ENCODE measurements at places on chromosomes 7 and 10.

- DNase-seq, result no peak
Observed at GRCh38 chr10:27188259-27188658, 33.1 kb downstream of the MASTL start.

- DNase-seq, result peak; percentile 14
Observed at GRCh38 chr7:81366546-81366945, 403.3 kb downstream of the HGF start.

DNA sequence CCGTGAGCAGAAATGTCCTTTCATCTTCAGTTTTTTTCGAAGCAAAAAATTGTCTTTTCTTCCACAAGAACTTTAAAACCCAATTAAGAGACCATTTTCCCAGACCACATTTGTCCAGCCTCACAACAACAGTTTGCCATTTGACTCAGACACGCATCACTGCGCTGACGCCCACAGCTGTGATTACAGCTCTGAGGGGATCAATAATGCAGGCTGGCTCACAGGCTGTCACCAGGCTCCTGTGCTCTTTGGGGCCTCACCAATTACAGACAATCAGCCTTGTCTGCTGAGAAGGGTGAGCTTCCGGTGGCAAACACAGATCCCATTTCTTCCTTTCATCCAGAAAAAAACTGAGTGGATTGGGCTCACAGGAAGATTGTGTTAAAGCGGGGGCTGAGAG lies 33.3 kb downstream of the DDC start:
- no peak for DNase-seq

GRCh38 chr10:99775850-99776249 lies 6.6 kb upstream of the ABCC2 start:
- DNase-seq, result peak; percentile 31

DNA sequence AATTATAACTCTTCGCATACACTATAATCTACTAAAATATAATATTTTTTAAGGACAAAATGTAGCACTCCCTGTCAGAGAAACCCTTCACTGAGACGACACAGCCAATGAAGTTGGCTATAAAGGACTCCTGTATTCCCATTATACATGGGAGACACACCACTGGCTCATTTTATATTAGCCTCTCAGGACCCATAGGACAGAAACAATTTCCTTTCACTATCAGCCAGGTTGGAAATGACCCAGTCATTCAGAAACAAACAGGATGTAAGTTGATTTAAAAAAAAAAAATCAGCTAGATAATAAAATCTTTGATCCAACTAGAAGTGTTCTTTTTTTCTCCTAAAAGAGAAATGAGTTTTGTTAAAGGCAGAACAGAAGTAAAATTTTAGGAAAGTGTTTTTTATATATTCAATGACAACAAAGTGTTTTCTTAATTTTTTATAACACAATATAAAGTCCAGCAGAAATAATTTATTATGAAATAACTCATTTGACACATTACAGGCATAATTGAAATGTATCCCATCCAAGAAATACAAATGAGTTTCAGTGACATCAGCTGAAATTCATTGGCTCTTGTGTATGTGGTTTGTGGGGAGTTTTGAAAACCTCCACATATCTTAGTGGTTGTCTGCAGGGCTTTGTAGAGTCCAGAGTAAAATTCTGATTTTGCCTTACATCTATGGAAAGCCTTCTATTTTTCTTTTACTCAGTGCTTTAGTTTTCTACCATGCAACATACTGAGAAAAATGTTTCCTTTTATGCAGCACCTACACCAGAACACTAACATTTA lies 64.1 kb downstream of the CTTNBP2 start:
- DNase-seq, result no peak

GRCh38 chr7:116150588-116150987 lies 59.8 kb upstream of the TES start:
- DNase-seq, result no peak

- no peak for DNase-seq
Observed at GRCh38 chr7:128865303-128865702, 2.6 kb downstream of the ATP6V1F start.

- DNase-seq, result no peak
Observed at GRCh38 chr7:135514856-135515255, 5.0 kb upstream of the CNOT4 start.

- DNase-seq, result no peak
Observed at GRCh38 chr10:67433276-67433675, 262.7 kb downstream of the CTNNA3 start.

GRCh38 chr10:19728376-19728775 lies 87.9 kb upstream of the PLXDC2 start:
- no peak for DNase-seq

- DNase-seq, result peak; percentile 8
Observed at GRCh38 chr10:70815504-70816219, at the start of gene SGPL1. Gene SGPL1 (plus strand): TSS chr10:70815948. CDS start chr10:70816854, 906 bp downstream.

- no peak for DNase-seq
Observed at GRCh38 chr10:21084700-21085099, 187.6 kb upstream of the NEBL start.

DNA sequence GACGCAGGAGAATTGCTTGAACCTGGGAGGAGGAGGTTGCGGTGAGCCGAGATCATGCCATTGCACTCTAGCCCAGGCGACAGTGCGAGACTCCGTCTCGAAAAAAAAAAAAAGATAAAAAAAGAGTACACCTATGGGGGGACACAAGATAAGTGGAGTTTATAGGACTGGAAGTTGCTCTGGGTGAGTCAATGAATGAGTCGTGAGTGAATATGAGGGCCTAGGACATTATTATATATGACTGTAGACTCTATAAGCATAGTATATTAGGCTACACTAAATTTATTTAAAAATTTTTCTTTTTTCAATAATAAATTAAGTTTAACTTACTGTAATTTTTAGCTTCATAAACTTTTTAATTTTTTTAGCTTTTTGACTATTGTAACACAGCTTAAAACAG lies 19.4 kb upstream of the SGCE start:
- DNase-seq, result no peak

- no peak for DNase-seq
Observed at GRCh38 chr7:44395067-44395466, 69.7 kb upstream of the CAMK2B start.

DNA sequence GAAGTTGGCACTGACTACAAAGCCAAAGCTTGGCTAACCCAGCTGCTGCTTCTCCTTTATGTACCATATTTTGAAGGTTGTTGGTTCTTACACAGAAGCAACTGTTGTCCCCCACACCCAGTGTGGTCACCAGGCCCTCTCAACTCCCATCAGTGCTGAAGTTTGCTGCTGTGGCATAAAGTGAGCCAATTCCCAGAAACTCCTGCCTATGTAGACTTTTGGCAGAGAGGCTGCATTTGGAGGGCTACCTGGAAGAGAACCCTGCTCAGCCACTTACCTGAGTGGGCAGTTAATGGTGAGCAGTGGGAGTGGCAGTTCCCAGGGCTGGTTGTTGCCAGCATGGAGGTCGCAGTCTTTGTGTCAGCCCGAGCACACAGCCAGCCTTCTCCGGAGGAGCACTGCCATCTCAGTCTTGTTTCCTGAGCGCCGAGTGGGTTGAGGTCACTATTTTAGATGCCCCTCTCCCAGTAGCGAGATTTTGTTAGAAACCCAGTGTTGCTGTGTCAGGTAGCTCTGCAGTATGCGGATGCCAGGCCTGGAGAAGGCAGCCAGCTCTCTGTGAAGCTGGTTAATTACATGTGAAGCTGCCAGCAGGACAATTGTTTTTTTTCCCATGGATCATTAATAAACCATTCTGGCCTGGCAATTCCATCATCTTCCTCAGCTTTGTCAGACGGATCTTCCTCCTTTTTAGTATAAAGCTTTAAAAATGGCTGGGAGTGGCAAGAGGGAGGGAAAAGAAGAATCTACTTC lies 24.5 kb downstream of the LRRC4 start:
- DNase-seq, result no peak

DNA sequence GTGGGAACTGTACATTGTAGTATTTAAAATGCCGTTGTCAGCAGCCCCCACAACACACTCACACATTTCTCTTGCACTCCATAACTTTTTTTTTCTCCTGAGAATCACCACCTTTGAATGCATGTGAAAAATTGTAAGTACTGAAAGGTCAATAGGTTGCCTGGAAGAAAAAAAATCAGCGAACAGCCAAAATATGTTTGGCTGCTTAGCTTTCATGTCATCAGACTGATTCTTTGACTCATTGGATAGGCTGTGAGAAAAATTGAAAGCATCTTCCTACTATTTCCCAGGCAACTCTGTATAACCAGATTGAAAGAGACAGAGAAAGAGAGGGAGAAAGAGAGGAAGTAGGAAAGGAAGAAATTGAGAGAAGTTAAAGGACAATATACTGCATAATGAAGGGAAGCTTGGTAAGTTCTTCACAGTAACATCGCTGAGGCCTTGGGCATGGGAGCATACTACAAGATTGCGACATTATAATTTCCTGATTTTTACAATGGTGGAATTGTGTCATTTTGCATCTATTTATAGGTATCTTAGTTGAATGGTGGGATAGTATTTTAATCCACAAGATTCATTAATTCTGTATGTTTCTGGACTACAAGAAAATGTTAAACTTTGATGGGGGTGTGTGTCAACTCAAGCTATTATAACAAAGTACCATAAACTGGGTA lies 249.3 kb upstream of the KCND2 start:
- no peak for DNase-seq

DNA sequence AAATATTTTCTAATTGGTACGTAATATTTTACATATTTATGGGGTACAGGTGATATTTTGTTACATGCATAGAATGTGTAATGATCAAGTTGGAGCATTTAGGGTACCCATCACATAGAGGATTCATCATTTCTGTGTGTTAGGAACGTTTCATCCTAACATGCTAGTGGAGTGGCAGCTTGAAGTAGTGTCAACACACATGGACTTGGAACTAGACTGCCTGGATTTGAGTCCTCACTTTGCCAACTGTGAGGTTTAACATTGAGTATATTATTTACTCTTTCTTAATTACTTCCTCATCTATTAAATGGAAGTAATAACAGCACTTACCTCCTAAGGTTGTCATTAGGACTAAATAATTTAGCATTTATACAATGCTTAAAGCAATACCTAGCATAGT lies 241.9 kb downstream of the PLXDC2 start:
- no peak for DNase-seq

DNA sequence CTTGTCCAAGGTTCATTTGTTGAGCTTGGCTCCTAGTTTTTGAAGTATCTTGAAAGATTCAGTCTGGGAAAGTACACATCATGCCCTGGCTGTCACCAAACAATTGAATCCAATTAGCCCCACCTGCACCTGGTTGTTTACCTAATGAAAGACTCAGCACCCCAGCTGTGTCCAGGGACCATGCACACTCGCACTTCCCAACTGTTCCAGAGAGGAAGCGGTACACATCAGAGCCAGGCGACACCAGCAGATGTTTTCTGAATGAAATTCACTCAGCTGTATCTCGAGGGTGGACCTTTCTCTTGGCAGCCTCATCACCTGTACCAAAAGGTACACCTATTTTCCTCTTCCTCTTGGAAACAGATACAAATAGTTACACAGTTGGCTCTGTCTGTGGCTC lies 216.4 kb upstream of the LRGUK start:
- no peak for DNase-seq

DNA sequence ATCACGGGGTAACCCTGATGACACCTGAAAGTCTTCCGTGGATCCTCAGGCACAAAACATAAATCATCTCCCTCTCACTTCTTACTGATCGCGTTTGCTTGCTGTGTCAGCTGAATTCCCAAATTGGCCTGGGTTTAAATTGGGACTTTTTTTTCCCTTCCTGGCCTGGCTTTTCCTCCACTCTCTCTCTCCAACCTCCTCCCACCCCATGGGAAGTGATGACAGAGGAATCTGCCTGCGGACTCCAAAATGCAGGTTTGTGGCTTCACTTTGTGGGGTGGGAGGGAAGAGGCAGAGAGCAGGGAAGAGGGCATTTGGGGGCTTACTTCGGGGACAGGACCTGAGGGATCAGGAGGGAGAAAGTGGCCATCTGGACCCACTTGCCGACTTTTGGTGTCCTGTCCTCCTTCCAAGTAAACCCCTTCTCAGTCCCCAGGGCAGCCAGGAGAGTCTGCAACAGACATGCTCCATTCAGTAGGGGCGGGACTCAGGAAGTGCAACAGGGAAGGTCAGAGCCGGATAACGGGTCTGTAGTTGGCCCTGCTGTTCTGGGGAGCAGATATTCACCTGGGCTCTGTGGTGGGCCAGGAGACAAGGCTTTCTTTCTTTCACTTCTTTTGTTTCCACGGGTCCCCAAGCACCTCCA lies 172.7 kb downstream of the PLXNA4 start:
- DNase-seq, result no peak

DNA sequence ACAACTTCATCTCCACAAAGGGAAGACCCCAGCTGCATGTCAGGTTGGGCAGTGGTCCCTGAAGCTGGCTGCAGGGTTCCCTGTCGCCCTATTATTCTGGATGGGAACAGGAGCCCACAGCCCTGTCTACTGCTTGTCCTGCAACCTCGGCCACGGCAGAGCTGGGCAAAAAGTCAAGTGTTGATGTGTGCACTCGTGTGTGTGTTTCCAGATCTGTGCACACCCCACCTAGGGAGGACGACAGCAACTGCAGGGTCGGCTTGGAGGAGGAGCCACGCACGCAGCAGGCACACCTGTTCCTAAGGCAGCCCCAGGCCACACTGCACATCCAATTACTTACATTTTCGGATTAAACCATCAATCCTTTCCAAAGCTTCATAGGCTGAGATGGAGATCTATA lies 23.6 kb downstream of the PITRM1 start:
- DNase-seq, result no peak

DNA sequence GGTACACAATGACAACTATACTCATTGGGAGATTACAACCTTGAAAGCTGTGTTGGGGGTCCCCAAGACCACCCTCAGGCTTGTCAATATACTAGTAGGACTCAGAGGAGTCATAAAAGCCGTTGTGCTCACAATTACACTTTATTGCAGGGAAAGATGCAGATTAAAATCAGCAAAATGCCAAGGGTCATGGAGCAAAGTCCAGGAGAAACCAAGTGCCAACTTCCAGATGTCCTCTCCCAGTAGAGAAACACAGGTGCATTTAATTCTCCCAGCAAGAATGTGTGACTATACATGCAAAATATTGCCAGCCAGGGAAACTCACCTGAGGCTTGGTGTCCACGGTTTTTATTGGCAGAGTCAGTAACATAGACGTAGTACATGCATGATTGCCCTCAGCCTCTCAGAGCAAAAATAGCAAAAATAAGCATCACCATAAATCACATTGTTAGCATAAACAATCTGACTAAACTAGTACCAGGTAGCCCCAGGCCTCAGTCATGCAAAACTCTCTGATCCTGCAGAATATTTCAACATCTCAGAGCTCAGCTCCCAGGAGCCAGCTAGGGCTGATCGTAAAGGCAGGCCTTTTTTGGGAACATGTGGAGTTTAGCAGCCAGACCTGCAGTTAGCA lies 50.7 kb downstream of the VIM start:
- no peak for DNase-seq

DNA sequence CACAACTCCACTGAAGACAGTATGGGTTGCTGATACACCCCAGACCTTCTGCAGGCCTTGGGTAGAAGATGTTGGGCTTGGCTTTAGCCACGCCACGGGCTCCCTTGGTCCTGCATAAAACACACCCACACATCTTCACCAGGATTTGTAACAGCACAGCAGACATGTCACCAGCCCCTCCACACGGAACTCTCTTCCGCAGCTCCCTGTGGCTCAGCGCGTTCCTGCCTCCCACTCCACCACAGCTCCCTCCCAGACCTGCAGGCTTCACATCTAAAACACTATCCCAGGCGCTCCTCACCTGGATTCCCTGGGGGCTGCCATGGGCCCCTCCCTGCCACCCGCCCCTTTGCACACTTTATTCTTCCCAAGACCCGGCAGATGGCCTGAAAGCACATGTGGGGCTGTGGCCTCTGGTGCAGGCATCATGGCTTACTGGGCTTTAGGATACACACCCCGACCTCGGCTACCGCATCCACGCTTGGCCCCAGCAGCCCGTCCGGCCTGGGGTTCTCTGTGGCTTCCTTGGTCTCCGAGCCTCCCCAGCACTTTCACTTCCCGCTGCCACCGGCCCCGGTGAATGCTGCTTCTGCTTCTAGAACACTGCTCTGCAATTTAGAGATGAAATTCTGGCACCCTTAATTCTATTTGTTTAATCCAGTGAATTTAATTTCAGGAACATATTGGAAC lies 432.9 kb downstream of the DNAJB6 start:
- no peak for DNase-seq
